ENCODE measurements at places on chromosomes 4 and X.

DNA sequence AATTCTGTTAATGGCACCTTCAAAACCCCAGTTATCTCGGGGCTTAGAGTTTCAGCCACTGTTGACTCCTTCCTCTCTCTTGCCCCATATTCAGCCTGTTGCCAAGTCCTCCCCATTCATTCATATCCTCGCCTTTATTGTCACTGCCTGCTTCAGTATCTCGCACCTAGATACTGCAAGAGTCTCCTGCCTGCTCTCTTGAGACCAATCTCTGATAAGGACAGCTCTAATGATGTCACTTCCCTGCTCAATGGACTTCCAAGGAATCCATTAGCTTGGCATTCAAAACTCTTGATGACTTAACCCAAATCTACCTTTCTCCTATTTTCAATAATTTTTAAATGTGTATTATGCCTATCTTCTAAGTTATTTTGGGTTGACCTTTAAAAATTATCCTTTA, 1.1 kb upstream of the UBE2A start:
- no peak for DNase-seq

- DNase-seq = no peak
These were observed 39.5 kb downstream of the SPARCL1 start for GRCh38 chr4:87489678-87490077.

GRCh38 chrX:65933085-65933589, 106.7 kb downstream of the VSIG4 start:
- no peak for DNase-seq

DNA sequence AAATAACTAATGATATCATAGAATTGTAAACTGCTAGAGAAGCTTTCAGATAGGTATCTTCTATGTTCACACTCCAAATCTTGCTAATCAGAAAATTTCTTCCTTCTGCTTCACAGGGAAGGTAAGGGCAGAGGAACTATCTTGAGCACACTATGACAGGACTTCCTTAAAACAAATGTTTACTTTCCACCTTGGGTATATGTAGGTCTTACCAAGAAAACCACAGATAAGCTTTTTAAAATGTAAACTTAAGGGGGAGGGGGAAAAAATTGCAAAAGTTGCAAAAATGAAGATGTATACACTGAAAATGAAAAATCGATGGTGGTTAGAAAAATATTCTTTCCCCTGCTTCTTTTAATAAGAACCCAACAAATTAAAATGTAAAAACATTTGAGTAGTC, 30.9 kb downstream of the YTHDC1 start:
- DNase-seq = no peak

DNA sequence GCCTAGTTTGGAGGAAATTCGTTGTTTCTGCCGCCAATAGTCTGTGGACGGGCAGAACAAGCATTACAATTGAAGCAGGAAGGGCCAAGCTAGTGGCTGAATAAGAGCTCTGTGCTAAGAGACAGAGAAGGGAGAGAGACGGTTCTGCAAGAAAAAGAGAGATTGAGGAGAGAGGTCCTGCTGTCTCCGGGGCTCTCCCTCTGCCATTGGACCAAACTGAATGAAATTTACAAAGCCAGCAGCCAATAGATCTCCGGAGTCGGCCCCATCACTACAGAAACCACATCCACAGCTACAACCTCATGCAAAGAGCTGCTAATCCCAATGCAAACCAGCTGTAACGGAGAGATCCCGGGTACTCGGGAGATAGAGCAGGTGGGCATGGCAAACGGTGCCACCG, at the start of gene NLGN4X:
Gene NLGN4X, minus strand, starts transcription at position 148 of the 400 bp plus-strand sequence. CDS start 77,401 bp downstream, outside the sequence.
- DNase-seq = no peak

DNA sequence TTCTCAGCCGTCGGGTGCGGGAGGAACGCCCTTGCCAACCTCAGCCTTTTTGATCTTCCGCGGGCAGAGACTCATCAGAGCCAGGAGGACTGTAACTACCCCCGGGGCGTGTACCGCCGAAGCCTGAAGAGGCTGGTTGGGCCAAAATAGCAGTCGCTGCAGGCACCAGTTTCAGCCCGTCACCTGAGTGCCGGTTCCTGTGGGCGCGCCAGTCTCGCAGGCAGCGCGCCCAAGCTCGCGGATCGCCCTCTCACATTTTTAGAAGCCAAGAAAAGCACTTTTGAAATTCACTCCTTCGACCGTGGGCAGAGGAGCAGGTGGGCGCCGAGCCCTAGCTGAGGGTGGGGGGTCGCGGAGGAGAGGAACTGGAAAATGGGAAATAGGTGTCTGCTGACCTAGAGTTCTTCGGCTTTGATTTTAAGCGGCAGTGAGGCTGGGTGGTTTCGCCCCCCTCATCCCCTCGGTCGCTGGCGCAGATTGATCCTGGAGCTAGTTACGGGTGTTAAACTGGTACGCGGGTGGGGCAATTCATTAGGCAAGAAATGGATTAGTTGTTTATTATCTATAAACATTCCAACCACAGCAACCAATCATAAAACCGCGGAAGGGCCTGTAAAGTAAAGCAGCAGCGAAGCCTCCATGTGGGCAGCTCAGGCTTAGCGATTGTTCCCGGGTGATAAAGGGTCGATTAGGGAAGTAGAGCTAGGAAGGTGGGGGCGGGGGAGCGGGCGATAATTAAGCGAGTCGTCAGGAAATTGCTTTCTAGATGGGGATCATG, 69.2 kb downstream of the FBXO8 start:
- no peak for DNase-seq

DNA sequence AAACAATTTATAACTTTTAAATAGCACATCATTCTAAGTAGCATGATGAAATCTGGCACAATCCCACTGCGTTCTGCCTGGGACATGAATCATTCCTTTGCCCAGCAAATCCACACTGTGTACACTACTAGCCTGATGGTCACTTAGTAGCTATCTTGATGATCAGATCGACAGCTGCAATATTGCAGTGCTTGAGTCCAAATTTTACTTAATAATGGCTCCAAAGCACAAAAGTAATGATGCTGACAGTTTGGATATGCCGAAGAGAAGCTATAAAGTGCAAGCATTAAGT, 86.6 kb upstream of the NPNT start:
- DNase-seq = no peak

DNA sequence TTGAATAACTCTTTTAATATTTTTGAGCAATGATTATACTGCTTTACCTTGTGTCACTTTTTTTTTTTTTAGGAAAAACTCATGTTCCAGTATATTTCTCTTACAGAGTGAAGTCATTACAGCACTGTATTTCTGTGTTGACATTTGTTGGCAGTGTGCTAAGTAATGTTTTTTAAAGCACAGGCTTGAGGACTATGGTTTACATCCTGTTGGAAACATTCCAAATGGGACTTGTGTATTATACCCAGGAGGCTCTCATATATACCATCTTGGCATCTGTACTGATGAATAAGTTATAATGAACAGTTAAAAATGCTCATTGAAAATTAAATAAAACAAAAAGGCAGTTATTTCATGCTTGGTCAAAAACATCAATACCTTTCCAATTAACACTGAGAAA, 33.8 kb downstream of the CEP44 start:
- no peak for DNase-seq

- no peak for DNase-seq
These were observed 196.4 kb downstream of the STIM2 start for GRCh38 chr4:27057053-27057452.

DNA sequence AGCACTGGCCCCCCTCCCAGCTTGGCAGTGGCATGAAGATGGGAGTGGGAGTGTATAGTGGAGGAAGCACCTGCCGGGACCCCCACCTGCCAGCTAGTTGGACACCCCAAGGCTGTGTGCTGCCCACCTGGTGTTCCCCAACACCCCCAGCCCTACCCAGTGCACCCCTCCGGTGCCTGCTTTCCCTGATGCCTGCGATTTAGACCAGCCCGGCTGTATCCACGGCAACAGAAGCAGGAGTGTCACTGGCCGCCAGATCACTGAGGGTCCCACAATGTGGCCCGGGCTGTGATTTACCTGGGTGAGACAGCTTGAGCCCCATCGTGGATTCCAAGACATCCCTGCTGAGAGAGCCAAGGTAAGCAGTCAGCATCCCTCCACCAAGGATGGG, 533 bp downstream of the GPR173 start:
- no peak for DNase-seq

DNA sequence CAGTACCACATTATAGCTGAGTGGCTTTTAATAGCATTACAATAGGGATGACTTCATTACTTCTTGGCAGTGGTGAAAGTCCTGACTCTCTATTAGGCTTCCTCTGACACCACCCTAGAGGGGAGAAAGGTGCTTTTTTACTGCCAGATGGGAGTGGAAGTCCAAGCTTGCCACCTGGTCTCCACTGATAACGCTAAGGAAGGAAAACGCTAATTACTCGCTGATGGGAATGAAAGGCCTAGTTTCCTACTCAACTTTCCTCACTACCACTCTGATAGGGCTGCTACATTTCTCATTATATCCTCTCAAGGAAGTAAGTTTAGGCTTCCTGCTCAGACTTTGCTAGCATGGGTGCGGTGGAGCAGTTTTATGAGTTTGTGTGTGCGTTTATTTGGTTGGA, 62.3 kb upstream of the PAGE3 start:
- no peak for DNase-seq

GRCh38 chrX:10636337-10636736, 16.0 kb upstream of the MID1 start:
- no peak for DNase-seq

- DNase-seq = no peak
These were observed 56.7 kb downstream of the ANK2 start for GRCh38 chr4:113106108-113106507.

GRCh38 chr4:139419388-139419914, 34.5 kb upstream of the RAB33B start:
- DNase-seq = no peak

- no peak for DNase-seq
These were observed 159.9 kb downstream of the AASDH start for GRCh38 chr4:56227301-56227835.

- no peak for DNase-seq
These were observed 40.0 kb downstream of the VGLL1 start for GRCh38 chrX:136572030-136572429.

Measured in bone marrow (tissue), 2 donors.